Stimulated activated naive CD4-positive, alpha-beta T cell treated with Interleukin-2 at 50 U/mL for 16 hours (primary cell): ENCODE measurements at places on chromosomes 4 and X.
A peak's percentile ranks its signal among the peaks of the same experiment; 100 is the strongest.

DNA sequence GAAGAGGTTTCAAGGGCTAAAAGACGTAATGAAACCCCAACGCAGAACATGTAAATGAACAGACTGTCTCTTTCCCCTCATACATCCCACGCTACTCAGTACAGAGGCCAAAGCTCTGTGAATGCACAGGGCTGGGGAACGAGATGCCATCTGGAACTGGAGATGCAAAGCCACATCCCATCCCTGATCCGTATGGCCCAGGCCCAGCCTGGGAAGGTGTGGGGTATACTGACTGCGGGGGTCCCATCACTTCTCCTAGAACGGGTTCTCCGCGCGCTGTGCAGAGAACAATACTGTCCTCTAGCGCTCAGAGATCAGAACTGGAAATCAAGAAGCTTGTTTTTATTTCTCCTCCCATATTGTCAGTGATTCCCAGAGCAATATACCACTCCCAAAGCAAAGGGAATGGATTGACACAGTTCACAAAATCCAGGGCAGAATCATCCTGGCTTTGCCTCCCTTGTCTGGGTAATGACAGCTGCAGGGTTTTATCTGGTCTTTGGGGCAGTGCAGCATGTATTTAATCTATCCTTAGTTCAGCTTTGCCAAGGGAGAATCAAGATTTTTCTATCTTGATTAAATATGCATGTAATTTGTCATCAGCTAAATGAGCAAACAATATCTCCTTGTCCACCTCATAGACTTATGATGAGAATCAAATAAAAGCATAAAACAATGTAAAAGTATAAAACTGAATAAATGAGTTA, 47.3 kb upstream of the TLR3 start:
- no peak for DNase-seq

GRCh38 chr4:145435646-145436045, 46.0 kb upstream of the SMAD1 start:
- DNase-seq = no peak

DNA sequence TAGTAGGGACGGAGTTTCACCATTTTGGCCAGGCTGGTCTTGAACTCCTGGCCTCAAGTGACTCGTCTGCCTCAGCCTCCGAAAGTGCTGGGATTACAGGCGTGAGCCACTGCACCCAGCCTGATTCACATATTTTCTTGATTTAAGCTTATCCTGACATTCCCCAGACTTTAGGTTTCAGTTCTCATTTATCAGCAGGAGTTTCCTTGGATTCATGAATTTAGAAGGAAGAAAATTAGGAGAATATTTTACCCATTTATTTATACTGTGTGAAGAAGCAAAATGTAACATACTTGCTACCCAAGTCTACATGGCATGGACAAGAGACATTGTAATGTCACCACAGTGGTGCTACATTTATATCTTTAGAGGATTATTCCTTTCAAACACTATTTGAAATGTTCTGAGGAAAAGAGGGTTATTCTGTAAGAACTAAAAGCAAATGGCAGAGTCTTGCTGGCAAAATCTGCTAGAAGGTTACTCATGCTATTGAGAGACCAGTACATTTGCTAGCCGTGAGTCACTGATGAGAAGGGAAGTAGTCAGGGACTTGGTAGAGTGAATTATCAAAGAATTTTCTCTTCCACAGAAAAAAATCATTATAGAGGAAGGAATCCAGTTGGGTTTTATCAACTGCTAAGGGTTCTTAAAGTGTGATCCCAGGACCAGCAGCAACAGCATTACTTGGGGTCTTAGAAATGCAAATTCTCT, 26.1 kb upstream of the CFAP299 start:
- DNase-seq = no peak

DNA sequence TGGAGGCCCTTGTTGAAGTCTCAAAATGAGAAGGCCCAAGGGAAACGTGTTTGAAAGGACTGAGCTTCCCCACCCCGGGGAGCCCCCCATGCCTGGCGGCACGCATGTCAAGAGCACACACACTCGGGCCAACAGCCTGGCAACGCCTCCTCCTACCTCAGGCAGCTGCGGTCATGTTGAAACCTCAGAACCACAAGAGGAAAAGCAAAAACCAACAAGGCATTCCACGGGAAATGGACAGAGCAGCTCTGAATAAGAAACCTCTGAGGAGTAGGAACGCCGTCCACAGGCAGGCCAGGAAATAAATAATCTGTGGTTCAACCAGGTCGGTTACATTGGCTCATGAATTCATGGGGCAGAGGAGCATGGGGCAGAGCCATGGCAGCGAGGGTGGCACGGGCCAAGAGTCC, 95.7 kb upstream of the AFAP1 start:
- DNase-seq = no peak

- DNase-seq = no peak
These were observed 434.3 kb downstream of the SPRY1 start for GRCh38 chr4:123830930-123831329.

DNA sequence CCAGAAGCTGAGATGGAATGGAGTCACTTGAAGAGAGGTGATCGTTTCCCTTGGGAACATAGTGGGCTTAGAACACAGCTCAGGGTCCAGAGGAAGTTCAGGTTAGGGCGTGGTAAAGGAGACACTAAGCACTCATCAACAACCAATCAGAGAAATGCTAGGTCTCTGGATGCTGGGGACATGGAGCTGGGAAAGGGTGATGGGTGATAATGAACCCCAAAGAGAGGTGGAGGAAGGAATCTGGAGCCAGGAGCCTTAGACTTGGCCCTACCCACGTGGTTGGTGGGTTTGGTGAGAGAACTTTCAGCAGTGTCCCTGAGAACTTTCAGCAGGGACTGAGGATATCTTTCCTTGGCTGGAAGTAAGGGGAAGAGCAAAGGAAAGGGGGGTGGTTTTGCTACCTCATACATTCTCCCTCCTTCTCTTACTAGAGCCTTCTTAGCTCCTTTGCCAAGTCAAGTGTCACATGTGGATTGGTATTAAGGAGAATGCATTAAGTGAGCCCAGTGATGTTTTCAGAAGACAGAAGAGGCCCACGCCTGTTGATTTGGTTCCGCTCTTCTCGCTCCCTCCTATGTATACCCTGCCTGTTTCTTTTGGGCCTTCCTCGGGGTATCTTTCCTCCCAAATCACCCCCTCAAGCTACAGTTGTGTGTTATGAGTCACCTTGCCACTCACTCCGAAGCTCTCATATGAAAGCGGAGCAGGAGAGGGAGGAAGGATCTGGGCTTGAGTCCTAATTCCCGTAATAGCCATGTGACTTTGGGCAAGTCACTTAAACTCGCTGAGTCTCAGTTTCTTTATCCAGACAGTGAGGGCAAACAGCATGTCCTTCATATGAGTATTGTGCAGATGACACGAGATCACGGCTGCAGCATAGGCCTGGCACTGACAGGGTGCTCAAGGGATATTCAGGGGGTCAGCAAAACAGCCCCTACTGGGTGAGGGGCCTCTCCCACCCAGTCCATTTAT, 63.1 kb downstream of the TSC22D3 start:
- DNase-seq = peak; percentile 0

DNA sequence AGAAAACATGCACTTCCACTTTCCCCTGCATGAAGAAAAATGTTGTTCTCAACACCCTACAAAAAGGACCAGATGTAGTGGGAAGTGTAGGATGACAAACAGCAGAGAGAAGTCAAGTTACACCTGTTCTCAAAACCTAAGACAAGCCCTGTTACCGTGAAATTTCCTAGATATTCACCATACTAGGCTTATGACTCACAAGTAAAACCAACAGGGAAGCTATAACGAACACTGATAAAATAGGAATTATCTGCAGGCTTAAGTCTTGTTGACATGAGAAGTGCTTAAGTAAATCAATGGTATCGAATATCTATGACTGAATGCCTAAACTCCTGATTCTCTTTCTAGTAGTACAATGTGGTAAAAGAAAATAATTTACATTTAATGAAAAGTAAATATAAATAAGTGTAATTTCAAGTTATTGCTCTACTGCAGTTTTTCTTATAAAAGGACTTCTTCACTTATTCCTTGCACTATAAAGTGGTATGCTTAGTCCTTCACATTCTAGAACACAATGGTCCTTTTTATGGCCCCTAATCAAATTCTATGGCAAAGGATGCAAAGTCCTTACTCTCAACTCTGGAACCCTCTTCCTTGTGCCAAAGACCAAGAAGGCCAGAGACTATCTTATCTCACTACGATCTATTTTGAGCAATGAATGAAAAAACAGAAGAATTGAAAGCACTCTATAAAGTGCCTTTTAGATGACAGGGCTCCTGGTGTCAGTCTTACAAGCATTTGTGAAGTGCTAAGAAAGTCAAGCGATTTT, 19.6 kb downstream of the AP1S2 start:
- no peak for DNase-seq

DNA sequence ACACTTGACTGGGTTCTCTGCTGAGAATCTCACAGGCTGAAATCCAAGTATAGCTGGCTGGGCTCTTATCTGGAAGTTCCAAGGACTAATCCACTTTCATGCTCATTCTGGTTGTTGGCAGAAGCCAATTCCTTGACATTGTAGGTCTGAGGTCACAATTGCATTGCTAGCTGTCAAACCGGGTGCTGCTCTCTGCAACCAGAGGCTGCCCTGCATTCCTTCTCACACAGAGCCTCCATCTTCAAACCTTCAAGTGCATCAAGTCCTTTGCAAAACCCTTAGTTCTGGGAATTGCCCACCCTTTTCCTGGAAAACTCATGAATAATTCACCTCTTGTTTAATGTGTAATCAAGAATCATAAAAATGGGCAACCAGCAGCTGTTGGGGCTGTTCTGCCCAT, 404.2 kb downstream of the KCNIP4 start:
- DNase-seq = no peak

GRCh38 chr4:52028970-52029369, 8.8 kb upstream of the LRRC66 start:
- DNase-seq = no peak

DNA sequence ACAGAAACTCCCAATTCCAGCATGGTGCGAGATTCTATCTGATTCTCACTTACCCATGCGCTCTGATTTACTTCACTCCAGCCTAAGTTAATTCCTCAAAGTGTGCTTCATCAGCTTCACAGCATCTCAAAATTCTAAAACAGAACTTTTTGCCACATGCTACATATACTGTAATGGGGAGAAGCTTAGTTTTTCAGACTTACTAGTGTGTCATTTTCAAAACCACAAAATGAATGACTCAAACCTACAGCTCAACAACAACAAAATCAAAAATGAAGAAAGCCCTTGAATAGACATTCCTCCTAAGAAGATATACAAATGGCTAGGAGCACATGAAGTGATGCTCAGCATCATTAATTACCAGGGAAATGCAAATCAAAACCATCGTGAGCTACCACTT, 14.9 kb downstream of the IRF2 start:
- no peak for DNase-seq
